ENCODE measurements at places on chromosomes 4 and X.

- DNase-seq: no peak
Measured at GRCh38 chrX:19213610-19214152, 91.4 kb upstream of the ADGRG2 start.

GRCh38 chr4:164439037-164439436, 314.9 kb upstream of the SMIM31 start:
- DNase-seq: no peak

DNA sequence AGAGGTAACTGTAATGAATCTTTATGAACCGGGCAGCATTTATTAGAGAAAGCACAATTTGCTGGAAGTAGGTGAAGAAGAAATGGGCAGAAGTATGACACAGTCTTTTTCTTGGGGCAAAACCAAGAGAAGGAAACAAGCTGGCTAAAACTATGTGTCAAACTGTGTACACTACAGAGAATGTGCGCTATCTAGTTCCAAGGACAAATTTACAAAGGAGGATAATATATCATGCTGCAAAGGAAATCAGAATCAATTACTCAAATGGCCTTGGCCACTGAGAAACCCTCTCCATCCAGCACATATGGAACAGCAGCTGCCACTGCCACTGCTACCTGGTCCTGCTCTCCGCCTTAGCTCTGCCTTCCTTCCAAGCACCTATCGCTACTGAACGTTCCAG, 17.1 kb upstream of the MECP2 start:
- no peak for DNase-seq

DNA sequence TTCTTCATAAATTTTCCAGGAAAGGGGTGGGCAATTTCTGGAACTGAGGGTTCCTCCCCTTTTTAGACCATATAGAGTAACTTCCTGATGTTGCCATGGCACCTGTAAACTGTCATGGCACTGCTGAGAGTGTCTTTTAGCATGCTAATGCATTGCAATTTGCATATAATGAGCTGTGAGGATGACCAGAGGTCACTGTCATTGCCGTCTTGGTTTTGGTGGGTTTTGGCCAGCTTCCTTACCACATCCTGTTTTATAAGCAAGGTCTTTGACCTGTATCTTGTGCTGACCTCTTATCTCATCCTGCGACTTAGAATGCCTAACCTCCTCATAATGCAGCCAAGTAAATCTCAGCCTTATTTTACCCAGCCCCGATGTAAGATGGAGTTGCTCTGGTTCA, 577.8 kb downstream of the NLGN4X start:
- no peak for DNase-seq

- DNase-seq: no peak
Measured at GRCh38 chr4:159193046-159193620, 90.3 kb downstream of the RAPGEF2 start.

DNA sequence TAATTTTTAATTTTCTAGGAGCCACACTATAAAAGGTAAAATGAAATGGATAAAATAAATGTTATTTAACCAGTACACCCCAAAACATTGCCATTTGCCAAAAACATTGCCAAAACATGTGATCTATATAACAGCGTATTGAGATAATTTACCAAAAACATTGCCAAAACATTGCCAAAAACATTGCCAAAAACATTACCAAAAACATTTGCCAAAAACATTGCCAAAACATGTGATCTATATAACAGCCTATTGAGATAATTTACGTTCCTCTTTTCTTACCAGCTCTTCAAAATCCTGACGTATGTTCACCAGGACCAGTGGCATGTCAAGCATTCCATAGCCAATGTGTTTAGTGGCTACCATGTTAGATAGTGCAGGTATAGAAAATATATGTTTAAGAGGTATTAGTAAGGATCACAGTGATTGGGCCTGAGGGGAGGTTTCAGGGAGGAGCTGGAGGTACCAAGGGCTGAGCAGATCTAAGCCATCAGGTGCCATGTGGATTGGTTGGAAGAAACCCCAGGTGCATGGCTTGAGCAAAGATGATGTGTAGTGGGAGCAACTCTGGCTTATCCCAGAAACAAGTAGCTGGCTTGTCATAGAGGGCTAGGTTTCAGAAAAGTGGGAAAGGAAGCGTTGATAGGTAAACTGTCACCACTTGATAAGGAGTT, 42.6 kb downstream of the RAPGEF2 start:
- no peak for DNase-seq

DNA sequence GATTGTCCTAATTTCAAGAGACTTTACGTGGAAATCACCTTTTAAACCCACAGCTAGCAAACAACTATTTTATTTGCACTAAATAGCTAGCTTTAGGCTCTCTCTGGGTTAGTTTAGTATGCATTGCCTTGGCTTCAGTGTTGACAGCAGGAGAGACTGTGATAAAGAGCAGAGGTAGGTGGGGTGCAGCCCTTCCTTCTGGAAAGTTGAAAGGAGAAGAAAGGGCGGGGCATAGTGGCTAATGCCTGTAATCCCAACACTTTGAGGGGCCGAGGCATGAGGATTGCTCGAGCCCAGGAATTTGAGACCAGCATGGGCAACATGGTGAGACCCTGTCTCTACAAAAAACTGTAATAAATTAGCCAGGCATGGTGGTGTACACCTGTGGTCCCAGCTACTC, 29.0 kb upstream of the TMEM154 start:
- DNase-seq: no peak

GRCh38 chrX:118353081-118353850, 7.4 kb downstream of the WDR44 start:
- DNase-seq: no peak

DNA sequence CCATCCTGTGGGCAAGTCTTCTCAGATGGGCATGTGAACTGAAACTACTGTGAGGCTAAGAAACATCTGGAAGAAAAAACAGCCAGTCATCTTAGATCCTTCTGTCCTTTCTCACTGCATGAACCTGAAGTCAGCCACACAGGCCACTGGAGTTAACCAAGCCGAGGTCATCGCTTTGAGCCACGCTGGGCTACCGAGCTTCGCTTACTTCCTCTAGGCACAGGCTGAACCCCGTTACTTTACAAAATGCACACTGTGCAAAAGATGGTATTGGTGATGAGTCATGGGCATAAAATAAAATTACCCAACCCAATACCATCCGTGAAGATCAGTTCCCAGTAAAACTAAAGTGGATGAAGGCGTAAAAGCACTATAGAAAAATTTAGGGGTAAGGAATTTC, 86.2 kb downstream of the MTMR1 start:
- no peak for DNase-seq

DNA sequence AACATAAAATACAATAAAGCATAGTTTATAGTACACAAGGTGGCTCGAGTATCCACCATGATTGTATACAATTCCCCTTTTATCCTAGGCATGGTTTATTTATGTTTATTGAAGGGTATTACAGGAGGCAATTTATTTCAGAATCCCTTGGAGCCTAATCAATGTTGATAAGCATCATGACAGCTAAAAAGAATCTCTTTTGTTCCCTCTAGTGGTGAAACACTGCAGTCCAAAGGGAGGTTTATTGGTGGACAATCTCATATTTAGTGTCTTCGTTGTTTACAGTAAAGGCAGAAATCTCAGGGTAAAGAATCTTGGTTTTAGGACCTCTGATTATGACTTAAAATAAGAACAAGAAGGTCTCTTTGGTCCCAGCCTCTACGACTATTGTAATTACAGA, 1712.5 kb downstream of the C4orf33 start:
- no peak for DNase-seq

- no peak for DNase-seq
Measured at GRCh38 chr4:75107755-75108612, 175.1 kb downstream of the PARM1 start.

- DNase-seq: no peak
Measured at GRCh38 chr4:144350706-144351105, 210.2 kb upstream of the GYPA start.

DNA sequence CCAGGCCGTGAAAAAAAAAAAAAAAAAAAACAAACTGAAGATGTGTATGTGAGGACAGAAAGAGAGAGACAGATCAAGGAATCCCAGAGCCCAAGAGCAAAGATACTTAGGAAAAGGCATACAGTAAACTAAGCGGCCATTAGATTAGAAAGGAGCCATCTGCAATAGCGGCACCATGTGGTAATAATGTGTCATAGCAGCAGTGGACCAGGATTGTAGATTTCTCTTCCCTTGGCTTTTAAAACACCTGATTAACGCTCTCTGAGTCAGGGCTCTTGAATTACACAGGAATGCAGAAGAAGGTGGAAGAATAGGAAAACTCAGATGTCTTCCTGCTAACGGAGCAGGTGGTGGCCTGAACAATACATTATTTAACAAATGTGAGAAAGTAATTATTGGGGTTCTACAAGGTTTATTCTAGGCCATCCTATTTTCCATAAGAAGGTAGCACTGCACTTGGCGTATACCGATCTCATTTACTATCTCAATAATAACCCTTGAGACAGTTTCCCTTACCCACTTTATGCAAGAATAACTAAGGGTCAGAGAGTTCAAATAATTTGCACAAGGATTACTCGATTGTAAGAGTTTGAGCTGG, 182.7 kb downstream of the KCNIP4 start:
- DNase-seq: no peak

GRCh38 chrX:40108162-40108958, 10.6 kb upstream of the BCOR start:
- DNase-seq: no peak

DNA sequence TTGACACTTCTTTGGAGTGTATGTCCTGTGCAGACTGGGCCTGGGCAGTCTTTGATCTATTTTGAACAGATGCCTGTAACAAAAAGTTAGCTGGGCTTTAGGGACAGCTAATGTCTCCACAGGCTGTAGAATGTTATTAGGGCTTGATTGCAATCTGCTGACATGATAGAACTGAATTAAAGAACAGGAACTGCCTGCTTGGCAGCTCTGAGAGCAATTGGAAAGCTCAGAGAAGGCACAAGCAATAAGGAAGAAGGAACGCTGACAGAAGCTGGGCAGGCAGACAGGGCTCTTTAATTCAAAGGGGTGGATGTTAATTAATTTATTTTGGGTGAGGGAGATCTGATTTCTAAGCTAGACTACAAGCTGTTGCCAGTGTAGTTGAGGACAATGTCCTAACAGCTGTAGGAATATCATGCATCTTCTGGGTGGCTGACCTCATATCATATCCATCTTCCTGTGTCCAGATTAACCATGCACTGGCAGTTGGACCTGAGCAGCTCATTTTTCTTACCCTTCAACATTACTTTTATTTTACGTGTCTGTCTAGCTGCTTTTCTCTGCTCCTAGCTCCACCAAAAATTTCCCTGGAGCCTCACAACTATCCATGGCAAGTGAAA, 20.7 kb upstream of the GRXCR1 start:
- DNase-seq: no peak

DNA sequence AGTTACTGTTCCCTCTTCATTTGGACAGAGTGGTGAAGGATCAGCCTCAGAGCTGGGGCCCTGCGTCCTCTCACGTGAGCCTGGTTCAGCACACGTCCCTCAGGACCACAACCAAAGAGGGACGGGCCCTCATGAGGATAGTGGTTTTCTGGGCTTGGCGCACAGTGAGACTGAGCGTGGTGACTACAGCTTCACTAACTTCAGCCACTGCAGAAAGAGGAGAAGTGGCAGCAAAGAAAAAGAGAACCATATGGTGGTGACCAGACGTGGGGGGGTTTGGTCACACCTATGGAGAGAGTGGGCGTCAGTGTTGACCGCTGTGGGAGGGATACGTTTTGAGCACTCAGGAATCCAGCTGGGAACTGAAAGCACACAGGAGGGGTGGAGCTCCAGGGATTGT, 21.8 kb upstream of the TNIP3 start:
- DNase-seq: no peak

GRCh38 chrX:128057421-128057820, 5.2 kb upstream of the ACTRT1 start:
- no peak for DNase-seq

DNA sequence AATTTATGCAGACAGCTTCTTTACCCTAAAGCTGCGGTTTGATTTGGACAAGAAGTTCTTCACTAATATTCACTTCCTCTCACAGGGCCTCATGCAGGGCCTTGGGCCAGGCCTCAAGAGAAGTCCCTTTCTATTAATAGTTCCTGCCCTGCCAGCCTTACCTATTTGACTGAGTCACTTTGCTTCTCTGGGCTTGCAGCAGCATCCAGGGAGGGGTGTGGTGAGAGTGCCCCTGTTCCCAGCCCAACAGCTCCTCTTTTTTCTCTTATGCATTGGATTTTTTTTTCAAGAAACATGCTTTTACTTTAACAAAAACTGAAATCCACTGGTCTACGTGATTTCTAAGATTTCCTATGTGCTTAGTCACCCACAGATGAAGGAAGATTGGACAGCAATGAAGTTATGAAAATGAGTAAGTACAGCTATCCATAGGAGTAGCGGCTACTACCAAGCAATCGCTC, 26.7 kb downstream of the FAM156B start:
- DNase-seq: no peak

DNA sequence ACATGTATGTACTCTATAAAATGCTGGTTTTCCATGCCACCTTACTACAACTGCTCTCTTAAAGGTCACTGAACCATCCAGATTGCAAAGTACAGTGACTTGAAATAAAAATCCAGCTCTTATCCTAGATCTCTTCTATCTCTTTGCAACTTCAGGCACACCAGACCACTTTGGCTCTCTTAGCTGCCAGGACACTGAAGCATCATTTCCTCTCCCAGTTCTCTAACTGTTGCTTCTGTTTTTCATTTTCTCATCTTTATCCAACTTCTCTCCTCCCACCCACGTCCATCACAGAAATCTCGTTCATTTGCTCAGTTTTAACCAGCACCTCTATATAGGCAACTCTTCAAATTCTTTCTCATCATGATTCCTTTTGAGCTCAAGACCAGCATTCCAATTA, 74.3 kb downstream of the METTL14 start:
- no peak for DNase-seq

- no peak for DNase-seq
Measured at GRCh38 chrX:40471965-40472648, 108.7 kb upstream of the ATP6AP2 start.
